Caki2 (cell line): ENCODE measurements at places on chromosomes 7 and 10.

DNA sequence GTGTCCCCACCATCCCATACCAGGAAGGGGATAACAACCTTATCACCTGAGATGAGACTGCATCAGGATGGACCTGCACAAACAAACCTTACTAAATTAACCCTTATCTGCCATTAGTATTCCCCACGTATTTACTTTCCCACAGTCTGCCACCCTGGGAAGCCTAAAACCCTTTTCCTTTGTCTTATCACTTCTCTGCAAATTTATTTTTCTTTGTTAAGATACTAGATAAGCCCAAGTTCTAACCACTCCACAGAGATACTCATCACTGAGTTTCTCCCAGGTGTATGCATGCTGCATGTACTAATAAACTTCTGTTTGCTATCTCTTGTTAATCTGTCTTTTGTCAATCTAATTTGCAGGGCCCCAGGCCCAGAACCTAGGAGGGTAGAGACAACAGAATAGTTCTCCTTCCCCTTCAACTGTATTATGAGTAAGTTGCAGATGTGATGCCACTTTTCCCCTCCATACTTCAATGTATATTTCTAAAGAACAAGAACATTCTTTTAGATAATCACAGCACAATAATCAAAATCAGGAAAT is 66.0 kb downstream of the ELMO1 start:
- no peak for DNase-seq

- DNase-seq, result no peak
Observed at GRCh38 chr10:7111561-7111960, 299.3 kb downstream of the SFMBT2 start.

- DNase-seq, result peak; percentile 30
Observed at GRCh38 chr7:41730668-41731067, 27.8 kb upstream of the INHBA start.

- no peak for DNase-seq
Observed at GRCh38 chr7:48837266-48837665, 87.1 kb upstream of the CDC14C start.

GRCh38 chr10:129021594-129022304 is 445.3 kb upstream of the MGMT start:
- DNase-seq, result no peak

DNA sequence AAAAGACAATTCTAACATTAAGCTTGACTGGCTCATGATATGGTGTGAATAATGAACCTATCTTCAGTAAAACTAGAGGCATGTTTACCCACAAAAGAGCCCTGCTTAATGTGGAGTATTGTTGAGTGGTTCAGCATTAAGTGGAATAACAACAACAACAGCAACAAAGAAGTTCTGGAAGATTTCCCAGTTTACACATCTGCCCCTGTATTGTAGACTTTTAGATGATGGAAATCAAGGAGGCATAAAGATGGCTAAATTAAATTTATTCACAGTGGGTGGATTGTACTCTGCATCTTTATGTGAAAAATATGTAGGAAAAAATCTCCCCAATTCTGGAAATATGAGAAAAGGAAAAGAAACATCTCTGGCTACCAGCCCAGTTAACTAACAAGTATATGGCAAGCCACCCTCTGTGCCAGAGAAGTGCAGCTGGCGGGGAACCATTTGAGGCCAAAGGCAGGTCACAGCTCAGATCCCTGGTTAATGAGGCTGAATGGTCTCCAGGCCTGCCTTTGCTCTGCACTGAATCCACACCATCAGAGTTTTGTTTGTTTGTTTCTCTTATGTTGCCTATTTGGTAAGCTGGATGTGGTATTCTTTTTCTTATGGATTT is 186.0 kb downstream of the SEMA3D start:
- no peak for DNase-seq

DNA sequence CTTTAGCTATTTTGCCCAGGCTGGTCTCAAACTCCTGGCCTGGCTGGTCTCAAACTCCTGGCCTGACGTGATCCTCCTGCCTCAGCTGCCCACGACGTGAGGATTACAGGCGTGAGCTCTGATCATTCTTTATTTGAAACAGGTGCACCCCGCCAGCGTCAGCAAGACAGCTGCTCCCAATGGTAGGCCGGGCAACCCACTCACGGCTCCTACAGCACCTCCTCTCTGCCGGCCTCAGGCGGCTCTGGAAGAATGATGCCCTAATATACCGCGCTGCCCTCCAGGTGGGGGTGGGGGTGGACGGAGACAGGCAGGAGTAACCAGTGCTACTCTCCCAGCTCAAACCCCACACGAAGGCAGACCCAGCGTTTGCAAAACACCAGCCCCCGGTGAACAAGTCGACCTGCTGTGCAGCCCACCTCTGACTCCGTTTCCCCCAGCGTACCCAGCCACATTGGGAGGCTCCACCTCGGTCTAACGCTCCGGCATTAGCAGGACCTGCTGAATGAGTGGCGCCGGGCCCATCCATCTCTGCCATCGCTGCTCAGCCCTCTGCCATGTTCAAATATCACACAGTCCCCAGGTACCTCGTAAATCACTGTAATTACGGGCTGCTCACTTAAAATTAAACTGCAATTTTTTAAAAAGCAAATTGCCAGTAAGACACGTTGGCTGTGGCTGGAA is 148.6 kb downstream of the ELFN1 start:
- no peak for DNase-seq

DNA sequence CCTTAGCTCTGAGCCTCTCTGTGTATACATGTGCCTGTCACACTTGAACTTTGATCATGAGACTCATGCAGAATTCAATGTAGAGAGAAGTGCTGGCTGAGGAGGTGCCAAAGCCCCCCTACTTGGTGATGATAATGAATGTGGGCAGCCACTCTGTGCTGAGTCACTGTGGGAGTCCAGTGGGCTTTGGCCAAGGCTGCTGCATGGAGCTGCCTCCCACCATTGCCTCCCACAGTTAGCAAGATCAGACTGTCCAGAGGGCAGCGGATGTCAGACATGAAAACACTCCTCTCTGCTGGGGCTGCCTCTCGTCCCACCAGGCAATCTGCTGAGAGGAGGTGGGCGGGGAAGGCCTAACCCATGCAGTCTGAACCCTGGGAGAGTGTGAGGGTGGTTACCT is 180.3 kb downstream of the SH2D4B start:
- DNase-seq, result no peak

DNA sequence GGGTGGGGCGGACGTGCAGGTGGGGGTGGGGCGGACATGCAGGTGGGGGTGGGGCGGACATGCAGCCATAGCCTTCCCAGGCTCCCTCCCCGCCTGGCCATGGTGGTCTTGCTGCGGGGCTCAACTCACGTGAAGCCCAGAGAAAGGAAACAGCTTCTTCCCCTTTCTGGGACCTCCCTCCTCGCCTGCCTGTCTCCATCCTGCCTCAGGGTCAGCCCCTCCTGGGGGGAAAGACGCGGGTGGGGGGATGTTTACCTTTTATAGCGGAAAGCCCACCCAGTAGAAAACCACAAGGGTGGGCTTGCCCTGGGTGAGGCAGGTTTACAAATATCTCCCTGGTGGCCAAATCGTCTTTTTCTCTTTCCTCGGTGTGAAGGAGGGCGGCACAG is 520.0 kb downstream of the GLRX3 start:
- no peak for DNase-seq

- DNase-seq, result no peak
Observed at GRCh38 chr7:135828604-135829003, 80.0 kb upstream of the FAM180A start.

DNA sequence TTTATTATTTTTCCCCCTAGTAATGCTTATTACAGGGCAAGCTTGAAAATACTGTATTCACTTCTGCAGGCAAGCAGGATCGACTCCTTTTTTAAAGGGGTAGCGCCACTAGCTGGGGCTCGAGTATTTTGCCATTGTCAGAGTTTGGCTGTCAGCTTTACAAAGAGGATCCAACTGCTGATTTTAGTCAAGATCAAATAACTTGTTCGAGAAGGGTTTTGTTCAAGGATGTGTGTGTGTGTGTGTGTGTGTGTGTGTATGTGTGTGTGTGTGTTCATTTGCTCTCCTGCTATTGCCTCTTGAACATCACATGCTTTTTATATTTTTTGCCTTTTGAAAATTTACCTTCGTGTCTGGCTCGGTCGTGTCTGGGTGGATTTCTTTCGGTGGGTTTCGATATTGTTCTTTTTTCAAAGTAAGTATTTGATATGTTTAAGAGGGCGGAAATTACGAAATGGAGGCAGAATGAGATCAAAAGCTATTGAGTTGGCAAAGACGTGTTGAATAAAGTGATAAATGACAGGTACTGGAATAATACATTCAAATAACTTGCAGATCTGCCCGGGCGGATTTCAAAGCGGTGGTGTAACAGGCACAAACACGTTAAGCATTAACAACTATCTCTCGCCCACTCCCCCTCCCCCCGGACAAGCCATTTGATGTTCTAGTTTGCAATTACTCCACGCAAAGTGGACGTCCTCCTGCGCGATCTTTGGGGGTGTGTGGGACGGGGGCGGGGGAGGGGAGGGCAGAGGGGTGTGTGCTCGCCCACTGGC is 1.1 kb downstream of the ARID5B start:
- DNase-seq, result peak; percentile 77

- DNase-seq, result no peak
Observed at GRCh38 chr7:41685684-41686083, 17.2 kb downstream of the INHBA start.

DNA sequence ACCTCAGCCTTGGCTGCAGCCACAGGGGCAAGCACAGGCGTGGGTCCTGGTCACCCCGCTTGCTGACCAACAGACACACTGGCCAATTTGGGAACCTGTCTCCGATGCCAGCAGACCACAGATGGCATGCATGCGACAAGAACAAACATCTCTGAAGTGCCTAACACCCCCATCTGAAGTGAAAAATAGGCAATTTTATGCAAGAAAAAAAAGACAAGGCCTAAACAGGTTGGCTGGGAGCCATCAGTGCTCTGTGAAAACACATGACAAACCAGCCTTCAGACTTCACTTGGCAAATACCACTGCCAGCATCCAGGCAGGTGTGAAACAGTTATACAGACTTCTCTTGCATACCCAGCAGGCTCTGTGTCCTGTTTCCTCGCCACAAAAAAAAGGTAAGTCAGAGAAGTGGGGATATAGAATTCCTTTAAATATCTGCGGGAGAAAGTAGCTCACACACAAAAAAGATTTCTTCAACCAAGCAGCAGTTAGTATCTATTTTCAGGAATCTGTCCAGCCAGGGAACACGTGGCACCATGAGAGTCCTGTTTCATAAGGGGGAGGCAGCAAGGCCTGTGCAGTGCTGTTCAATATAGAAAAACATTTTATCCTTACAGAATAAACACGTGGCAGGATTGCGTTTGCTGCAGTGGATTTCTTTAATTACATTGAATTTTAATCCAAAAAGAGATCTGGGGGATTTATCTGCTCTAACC is 293.4 kb upstream of the MKLN1 start:
- DNase-seq, result no peak

GRCh38 chr7:122867471-122867980 is 18.7 kb downstream of the CADPS2 start:
- DNase-seq, result no peak

DNA sequence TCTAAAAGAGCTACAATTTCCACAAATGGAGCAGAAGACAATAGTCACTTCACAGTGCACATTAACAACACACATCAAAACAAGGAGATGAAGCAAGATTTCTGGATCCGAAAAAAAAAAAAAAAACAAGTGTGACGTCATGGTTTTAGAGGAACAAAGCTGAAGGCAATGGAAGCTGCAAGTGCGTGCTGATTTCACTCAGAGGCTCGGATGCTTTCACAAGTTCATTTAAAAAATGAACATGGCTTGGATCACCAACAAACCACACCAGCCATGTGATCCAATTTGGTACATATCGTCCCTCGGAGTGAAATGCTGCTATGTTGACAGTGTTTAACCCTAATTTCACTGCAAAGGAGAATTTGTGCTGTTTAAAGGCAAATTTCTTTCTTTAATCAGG is 337.0 kb upstream of the PRKCQ start:
- DNase-seq, result no peak

- DNase-seq, result no peak
Observed at GRCh38 chr7:156673454-156673853, 32.9 kb downstream of the RNF32 start.

GRCh38 chr10:75954486-75954885 is 523.1 kb downstream of the LRMDA start:
- DNase-seq, result no peak

- DNase-seq, result no peak
Observed at GRCh38 chr10:85611746-85612377, 754.7 kb downstream of the GRID1 start.

- DNase-seq, result peak; percentile 61
Observed at GRCh38 chr10:104350127-104350635, 3.5 kb upstream of the CFAP58 start.

- DNase-seq, result no peak
Observed at GRCh38 chr7:96238474-96238873, 83.4 kb downstream of the SLC25A13 start.

- no peak for DNase-seq
Observed at GRCh38 chr10:77406764-77407430, 230.7 kb downstream of the KCNMA1 start.

GRCh38 chr10:13617116-13617515 is 30.4 kb downstream of the PRPF18 start:
- no peak for DNase-seq

DNA sequence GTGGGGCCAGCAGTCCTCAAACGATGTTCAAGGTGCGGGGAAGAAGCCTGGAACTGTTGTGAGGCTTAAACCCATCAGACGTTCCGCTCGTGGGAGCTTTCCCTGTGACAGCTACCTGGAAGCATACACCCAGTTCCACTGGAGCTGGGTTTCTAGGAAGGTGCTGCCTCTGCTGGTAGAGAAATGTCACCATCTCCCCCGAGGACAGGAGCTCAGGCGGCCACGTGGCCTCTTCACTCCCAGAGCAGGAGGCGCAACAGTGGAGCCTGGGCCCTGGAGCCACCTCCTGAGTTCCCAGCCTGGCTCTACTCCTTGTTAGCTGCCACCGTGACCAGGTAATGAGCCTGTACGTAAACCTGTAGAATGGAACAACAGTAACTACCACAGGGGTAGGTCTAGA is 156.1 kb downstream of the ADARB2 start:
- DNase-seq, result no peak

- DNase-seq, result no peak
Observed at GRCh38 chr10:13759168-13759567, 172.4 kb downstream of the PRPF18 start.

- no peak for DNase-seq
Observed at GRCh38 chr7:18995270-18995671, 122.2 kb downstream of the TWIST1 start.

- no peak for DNase-seq
Observed at GRCh38 chr10:66501356-66501755, 424.5 kb upstream of the LRRTM3 start.

DNA sequence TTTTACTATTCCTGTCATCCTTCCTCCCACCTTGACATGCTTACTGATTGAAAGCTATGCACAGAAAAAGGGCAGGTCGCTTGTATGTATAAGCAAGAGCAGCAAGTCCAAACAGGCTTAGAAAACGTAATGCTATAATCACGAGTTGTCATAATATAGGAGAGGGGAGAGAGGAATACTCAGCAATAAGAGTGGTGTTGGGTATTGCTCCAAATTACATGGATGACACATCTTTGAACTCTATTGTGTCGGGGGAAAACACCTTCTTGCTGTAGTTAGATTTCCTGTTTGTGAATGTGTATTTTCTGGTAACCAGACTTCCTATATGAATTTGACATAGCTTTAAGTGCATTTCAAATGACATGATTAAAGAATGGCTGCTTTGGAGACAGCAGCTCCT is 7.5 kb downstream of the MET start:
- peak; percentile 59 for DNase-seq

GRCh38 chr7:41085244-41085643 is 617.6 kb downstream of the INHBA start:
- DNase-seq, result no peak
